ENCODE measurements at places on chromosomes 4 and X.

GRCh38 chr4:123452616-123453015, 56.0 kb downstream of the SPRY1 start:
- peak; percentile 42 for DNase-seq

DNA sequence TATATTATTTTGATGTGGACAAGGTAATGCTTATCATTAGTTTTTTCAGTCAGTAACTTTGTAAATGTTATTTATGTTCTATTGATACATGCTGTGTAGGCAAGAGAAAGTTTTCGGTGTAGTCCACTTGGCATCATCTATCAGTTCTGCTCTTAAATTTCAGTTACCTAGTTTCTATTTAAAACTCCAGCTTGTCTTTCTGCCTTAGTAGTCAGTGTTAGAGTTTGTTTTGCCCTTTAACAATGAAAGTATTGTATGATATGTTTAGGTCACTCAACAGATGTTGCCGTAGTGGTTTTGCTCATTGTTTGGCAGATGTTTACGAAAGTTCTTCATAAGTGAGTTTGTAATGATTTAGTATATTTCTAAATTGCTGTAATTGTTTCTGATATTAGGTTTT, 34.9 kb upstream of the FHDC1 start:
- DNase-seq: no peak

DNA sequence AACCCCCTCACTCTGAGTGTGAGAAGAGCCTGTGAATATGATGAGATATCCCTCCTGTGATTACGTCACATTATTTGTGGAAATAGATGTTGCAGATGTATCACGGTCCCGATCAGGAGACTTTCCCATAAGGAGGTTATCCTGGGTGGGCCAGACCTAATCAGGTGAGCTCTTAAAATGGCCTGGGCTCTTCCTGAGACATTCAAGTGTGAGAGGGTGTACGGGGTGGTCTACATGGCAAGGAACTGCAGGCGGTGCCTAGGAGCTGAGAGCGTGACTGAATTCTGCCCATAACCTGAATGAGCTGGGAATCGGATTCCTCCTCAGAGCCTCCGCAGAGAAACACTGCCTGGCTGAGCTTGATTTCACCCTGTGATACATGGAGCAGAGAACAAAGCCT, 12.9 kb upstream of the CENPVL1 start:
- no peak for DNase-seq

GRCh38 chrX:28225513-28225912, 244.3 kb upstream of the DCAF8L1 start:
- DNase-seq: no peak

GRCh38 chr4:122831515-122832196, 5.0 kb downstream of the FGF2 start:
- no peak for DNase-seq

GRCh38 chr4:101724093-101724492, 66.4 kb upstream of the BANK1 start:
- no peak for DNase-seq

GRCh38 chr4:2009651-2010233, 968 bp upstream of the NELFA start:
- DNase-seq: peak; percentile 67

DNA sequence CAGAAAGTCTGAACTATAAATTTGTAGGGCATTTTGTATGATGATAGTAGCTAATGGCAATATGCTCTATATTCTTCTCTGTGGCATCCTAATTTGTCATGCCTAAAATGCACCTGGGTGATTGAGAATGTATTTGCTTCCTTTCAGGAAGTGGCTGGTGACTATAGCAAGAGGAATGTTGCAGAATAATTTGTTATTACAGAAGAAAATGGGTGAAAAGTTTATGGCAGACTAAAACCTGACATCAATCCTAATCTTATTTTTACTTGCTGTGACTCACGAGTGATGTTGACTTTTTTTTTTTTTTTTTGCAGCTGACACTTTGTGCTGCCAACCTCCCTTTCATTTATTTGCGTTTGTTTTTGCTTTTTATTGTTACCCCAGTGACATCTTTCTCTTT, 141.1 kb downstream of the MSL3 start:
- DNase-seq: no peak

DNA sequence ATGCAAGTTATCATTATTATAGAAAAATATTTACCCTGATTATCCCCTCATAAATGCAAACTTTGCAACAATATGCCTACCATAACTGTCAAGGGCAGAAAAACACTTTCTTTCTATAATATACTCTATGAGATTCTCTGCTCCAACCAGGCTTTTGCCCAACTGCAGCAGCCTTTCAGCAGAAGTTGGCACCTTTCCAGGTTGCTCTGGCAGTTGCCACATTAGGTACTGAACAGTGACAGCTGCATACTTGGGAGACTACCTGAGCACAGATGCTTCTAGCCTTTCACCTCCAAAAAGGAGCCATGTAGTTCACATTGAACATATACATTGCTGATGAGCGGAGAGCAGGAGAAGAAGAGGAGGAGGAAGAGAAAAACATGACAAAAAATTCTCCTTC, 69.5 kb upstream of the BRWD3 start:
- no peak for DNase-seq

DNA sequence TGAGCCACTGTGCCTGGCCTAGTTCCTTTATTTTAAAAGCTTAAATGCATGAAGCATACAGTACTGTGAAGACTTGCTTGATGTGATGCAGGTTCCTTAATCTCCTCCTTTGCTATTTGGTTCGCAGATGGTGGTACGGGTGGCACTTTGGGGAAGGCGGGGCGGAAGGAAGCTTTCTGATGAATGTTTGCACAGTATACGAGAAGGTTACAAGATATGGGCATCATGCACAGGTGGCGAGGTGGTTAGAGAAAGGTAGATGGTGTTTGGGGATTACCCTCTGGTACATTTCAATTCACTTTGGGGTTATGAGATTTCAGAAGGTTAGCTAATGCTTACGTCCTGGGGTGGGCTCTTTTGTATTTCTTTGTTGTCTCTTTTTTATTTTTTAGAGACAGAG, 17.2 kb downstream of the RHOH start:
- DNase-seq: no peak

DNA sequence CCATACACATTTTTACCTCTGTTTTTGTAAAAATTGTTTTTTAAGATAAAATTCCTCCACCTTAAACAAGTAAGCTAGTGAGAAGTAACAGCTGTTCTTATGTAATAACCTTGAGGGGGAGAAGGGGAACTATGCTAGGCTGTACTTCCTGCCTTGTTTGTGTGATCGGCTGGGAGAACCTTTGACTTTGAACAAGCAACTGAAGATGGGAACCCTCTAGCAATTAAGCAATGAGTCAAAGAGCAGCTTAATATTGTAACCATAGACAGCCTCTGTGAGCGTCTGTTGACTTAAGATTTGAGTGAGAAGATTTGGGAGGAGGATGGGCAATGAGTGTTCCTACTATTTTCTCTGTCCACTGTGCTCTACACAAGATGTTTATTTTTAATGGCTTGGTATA, 135.1 kb downstream of the SCLT1 start:
- DNase-seq: no peak

GRCh38 chrX:81238166-81238565, 36.3 kb downstream of the SH3BGRL start:
- no peak for DNase-seq

DNA sequence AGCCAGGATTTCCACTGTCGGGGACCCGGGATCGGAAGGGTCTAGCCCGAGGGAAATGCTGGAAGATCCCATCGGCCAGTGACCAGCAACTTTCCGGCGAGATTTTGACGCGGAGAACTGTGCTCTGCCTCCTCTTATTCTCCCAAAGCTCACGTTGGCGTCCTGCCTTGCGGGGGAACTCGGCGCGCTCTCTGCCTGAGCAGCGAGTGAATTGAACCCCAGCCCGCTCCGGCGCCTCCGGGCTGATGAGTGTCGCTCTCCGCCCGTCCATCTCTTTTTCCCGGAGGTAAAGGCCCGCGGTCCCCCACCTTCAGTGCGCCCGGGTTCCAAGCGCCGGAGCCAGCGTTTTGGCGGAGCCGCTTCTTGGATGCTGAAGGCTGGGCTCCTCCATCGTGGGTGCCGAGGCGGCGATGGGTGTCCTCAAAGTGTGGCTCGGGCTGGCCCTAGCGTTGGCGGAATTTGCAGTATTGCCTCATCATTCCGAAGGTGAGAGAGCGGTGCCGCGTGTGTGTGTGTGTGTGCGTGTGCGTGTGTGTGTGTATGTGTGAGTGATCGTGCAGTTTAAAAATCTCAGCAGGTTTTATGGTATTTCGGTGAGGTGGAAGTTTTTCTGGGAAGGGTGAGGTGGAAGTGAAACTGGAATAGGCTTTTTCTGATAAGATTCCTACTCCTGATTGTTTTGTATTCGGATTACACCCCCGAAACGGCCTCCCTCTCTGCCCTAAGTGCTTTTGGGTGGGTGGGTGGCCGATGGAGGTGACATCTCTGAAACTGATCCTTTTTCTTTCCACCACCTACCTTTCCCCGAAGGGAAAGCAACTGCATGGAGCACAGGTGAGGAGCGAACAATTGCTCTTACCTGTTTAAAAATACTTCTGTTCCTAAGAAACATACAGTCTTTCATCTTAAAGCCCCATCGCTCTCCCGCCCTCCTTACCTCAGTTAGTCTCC, 752 bp downstream of the FRAS1 start:
- DNase-seq: peak; percentile 68

GRCh38 chr4:77959566-77960338, 97.1 kb downstream of the MRPL1 start:
- peak; percentile 84 for DNase-seq

DNA sequence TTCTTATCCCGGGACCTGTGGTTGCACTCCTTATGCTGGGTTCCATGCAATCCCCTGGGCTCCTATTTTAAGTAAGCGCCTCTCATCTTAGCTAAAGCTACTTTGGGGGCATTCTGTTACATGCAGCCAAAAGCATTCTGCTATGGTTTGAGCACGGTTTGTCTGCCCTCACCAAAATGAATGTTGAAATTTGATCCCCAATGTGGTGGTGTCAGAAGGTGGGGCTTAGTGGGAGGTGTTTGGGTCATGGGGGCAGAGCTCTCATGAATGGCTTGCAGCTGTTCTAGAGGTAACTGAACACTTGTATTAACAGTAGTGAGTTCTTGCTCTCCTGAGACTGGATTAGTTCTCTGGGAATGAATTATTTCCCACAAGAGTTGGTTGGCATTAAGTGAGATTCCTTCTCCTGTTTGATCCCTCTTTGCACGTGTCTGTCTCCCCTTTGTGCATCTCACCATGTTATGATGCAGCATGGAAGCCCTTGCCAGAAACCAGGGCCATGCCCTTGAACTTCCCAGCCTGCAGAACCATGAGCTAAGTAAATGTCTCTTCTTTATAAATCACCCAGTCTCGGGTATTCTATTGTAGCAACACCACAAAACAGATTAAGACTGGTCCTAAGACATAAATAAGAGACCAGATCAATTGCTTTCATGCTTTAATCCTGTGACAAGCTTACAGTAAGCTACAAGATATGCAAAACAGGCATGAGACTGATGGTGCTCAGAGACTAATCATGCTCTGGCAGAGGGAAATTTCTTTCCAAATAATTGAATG, 141.8 kb downstream of the TSPAN5 start:
- no peak for DNase-seq

- no peak for DNase-seq
These were observed 40.3 kb upstream of the ACSL4 start for GRCh38 chrX:109773374-109773773.

GRCh38 chr4:82352825-82353366, 20.9 kb downstream of the HNRNPD start:
- no peak for DNase-seq

GRCh38 chr4:675036-675882, 917 bp downstream of the MYL5 start:
- no peak for DNase-seq

All from lung (tissue), 17 donors.